Heart left ventricle (tissue), 16 donors: ENCODE measurements at places on chromosomes 11 and 22. TPM values are rescaled to one million over a fixed set of nuclear protein-coding genes. Genes with fewer than 3 reads are reported as not detected.

DNA sequence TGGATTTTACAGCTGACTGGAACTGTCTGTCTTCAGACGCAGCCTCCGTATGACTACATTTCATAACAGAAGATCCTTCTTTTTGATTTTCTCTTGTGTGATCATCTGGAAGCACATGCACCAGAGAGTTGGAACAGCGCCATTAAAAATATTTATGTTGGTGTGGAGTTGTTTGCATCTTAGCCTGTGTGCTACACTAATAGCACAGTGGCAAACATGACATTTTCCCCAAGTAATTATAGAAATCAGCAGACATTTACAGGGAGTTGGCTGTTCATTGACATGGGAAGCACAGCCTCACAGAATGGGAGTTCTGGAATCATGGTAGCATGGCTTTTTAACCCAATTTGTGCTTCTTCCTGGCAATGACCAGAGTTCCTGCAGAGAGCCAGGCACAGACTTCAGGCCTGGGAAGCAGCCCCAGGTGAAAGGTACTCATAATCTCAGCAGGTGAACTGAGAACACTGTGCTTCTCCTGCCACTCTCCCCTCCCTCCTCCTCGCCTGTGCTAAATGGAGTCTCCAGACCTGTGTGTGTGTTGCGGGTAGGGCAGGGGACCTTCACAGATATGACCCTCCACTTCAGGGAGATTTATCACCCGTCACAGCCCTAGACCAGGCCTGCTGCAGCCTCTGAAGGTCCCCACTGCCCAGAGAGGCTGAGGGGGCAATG lies 82.8 kb upstream of the PLET1 start:
- no peaks in the 10 kb centered on the region for H3K36me3 ChIP-seq
- no peak overlapping the region for H3K27ac ChIP-seq
- H3K27me3 ChIP-seq = no peaks in the 10 kb centered on the region
- no peak for DNase-seq

The NAGA gene
- polyA plus RNA-seq = 5.2 TPM

DNA sequence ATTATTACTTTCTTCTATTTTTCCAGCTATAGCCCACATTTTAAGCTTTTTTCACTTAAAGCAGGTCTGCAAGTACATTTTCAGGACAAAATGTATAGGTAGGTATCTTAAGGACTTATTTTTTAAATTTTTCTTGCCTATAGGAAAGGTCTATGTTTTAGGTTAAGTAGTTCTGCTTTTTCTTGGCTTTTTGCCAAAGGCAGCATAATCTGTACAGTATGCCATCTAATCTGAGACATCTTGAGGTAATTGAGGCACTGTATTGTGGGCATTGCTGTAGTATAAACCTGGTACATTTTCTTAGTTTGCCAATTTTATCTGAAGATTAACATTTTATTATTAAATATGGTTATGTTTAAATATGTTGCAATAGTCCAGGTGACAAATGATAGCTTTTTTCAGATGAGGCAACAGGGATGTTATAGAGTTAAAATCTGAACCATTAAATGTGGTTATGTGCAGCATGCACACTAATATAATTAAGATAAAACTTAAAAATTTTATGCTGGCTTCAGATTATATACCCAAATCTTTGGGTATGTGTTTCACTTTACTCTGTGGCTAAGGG lies 42.9 kb downstream of the QSER1 start:
- no peak overlapping the region for H3K4me3 ChIP-seq
- no peak for DNase-seq
- no peaks in the 10 kb centered on the region for H3K27me3 ChIP-seq
- no peak overlapping the region for H3K27ac ChIP-seq
- peaks cover 31% of the 10 kb centered on the region for H3K36me3 ChIP-seq
- H3K4me1 ChIP-seq = no peaks in the 10 kb centered on the region

The PRG3 gene
- polyA plus RNA-seq = not detected

DNA sequence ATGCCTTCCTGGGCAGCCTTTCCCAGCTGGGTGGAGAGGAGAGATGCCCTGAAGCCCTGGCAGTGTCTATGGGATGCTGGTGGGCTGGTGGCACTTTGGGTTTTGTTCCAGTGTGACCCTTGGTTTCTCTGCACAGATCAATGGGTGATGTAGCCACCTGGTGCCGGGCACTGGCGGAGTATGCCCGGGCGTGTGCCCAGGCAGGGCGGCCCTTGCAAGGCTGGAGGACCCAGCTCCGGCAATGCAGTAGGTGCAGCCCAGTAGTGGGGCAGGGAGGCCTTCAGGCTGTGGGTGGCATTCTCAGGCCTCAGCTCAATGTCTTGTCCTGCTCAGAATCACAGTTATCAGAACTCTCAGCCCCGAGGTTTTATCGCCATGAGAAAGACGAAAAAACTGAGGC lies 11.9 kb downstream of the OTOG start:
- H3K27me3 ChIP-seq = no peaks in the 10 kb centered on the region
- no peak overlapping the region for H3K27ac ChIP-seq
- H3K4me3 ChIP-seq = no peak overlapping the region

- no peaks in the 10 kb centered on the region for H3K4me1 ChIP-seq
- H3K4me3 ChIP-seq = no peak overlapping the region
- no peak for DNase-seq
- H3K36me3 ChIP-seq = no peaks in the 10 kb centered on the region
- H3K27me3 ChIP-seq = no peaks in the 10 kb centered on the region
- H3K27ac ChIP-seq = no peak overlapping the region
These were observed 359.5 kb upstream of the C11orf87 start for GRCh38 chr11:109062445-109062844.

GRCh38 chr11:88535916-88536547 lies 198.5 kb upstream of the CTSC start:
- H3K27me3 ChIP-seq = no peaks in the 10 kb centered on the region
- no peaks in the 10 kb centered on the region for H3K36me3 ChIP-seq
- no peaks in the 10 kb centered on the region for H3K4me1 ChIP-seq
- DNase-seq = no peak
- no peak overlapping the region for H3K4me3 ChIP-seq
- no peak overlapping the region for H3K27ac ChIP-seq

GRCh38 chr11:65852508-65853245 lies 5.3 kb downstream of the CFL1 start:
- H3K36me3 ChIP-seq = peaks cover 56% of the 10 kb centered on the region
- H3K27me3 ChIP-seq = no peaks in the 10 kb centered on the region
- H3K4me1 ChIP-seq = peaks cover 23% of the 10 kb centered on the region
- DNase-seq = no peak

DNA sequence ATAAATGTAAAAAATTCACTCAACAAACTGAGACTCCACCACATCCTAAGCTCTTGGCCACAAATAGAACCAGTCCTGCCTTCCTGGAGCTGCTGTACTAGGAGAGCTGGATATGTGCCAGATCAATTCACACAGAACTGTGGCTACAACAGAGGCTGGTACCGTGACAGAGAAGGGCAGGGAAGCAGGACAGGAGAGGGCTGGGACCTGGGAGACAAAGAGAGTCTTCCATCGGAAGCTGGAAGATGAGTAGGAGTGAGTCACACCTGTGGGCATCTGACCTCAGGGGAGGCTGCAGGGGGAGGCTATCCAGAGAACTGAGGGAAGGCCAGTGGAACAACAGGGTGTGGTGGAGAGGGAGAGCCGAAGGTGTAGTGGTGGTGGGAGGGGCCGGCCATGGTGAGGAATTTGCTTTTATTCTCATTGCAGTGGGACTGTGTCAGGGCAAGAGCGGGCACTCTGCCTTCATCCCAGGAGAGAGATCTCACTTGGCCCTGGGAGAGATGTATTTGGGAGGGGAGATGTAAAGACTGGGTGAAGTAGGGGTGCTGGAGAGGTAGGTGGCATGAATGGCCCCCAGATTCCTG lies 1.9 kb upstream of the LTBP3 start:
- H3K36me3 ChIP-seq = no peaks in the 10 kb centered on the region
- H3K27me3 ChIP-seq = no peaks in the 10 kb centered on the region
- DNase-seq = peak; percentile 53

The TCN2 gene
- polyA plus RNA-seq = 19.2 TPM

DNA sequence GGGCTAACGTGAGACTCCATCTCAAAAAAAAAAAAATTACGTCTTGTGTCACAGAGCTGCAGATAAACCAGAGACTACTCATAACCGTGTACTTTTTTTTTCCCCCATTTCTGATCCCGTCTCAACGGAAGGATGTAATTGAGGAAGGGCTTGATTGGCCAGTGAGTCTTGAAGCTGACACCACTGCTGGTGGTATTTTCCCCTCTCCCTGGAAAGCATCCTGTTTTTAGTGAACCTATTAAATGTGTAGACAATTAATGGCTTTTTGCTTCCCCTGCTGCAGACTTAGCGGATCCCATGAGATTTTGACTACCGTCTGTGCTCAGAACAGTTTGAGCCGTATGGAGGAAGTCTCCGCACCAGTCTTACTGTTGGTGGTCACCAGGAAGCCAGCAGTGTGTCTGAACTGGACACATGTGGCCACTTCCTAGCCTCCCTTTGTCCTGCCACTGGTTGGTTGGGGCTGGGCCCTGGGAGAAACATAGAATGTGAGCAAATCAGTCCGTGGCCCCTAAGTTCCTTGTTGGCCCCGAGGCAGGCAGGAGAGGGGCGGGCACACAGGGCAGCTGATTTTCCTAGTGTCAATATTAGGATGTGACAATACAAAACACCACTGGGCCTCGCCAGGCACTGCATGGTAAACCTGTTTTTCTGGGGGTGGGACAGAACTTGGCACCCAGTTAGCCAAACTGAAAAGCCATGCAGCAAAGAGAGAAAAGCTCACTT lies 3.1 kb downstream of the BIK start:
- peaks cover 9% of the 10 kb centered on the region for H3K4me1 ChIP-seq
- no peak overlapping the region for H3K27ac ChIP-seq
- H3K36me3 ChIP-seq = no peaks in the 10 kb centered on the region
- no peak for DNase-seq

DNA sequence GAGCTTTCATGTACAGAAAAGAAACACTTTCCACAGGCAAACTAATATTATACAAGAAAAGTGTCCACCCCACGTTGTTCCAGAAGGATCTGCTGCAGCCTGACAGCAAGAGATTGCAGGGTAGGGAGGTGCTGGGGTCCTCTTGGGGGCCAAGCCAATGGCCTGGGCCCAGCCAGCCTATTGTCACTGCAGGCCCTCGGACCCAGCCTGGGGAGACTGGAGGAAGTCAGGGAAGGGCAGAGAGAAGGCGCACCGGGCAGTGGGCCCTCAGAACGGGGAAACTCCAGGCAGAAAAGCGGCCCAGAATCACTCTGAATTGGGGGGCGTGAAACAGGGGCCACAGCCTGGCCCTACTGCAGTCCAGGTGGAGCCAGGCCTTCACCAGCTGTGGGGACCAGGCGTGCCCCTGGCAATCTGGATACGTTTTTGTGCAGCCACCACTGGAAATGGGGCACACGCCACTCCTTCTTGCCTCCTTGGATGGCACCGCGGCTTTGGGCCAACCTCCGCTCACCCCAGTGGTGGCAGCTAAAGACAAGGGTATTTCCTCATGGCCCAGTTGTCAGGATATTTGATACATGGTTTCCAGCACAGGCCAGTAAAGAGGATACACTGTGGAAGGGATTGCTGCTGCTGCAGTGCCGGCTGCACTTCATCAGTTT lies 3.9 kb upstream of the NAP1L4 start:
- H3K36me3 ChIP-seq = peaks cover 10% of the 10 kb centered on the region
- no peaks in the 10 kb centered on the region for H3K4me1 ChIP-seq
- H3K27ac ChIP-seq = no peak overlapping the region
- DNase-seq = no peak

The CRYBB3 gene
- polyA plus RNA-seq = not detected

DNA sequence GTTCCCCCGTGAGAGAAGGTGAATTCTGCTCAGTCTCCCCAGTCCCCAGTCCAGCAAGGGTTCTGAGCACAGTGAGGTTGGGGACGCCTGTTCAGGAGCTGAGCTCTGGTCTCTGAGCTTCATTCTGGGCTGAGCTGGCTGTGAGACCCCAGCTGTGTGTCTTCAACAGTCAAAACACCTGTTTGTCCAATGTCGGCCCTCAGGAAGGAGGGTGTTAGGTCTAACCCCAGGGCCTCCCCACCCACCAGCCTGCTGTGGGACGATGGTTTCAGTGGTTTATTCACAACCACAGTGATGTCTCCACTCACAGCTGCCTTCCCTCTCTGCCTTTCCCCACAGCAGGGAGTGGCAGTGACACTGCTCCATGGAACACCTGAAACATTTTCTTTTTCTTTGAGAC lies 1282.9 kb downstream of the TBC1D22A start:
- peaks cover 8% of the 10 kb centered on the region for H3K27me3 ChIP-seq
- no peak overlapping the region for H3K27ac ChIP-seq
- H3K36me3 ChIP-seq = no peaks in the 10 kb centered on the region
- no peak overlapping the region for H3K4me3 ChIP-seq
- H3K4me1 ChIP-seq = no peaks in the 10 kb centered on the region
- DNase-seq = no peak

GRCh38 chr11:111264646-111265045 lies 19.1 kb downstream of the POU2AF2 start:
- no peaks in the 10 kb centered on the region for H3K36me3 ChIP-seq
- H3K4me1 ChIP-seq = no peaks in the 10 kb centered on the region
- H3K4me3 ChIP-seq = no peak overlapping the region
- H3K27ac ChIP-seq = no peak overlapping the region

- H3K4me1 ChIP-seq = no peaks in the 10 kb centered on the region
- peaks cover 14% of the 10 kb centered on the region for H3K27me3 ChIP-seq
- no peak overlapping the region for H3K27ac ChIP-seq
- H3K36me3 ChIP-seq = no peaks in the 10 kb centered on the region
- no peak overlapping the region for H3K4me3 ChIP-seq
- DNase-seq = no peak
These were observed 122.0 kb downstream of the VPREB1 start for GRCh38 chr22:22366537-22366936.

- no peak overlapping the region for H3K27ac ChIP-seq
- H3K4me1 ChIP-seq = no peaks in the 10 kb centered on the region
- DNase-seq = no peak
These were observed 179.0 kb upstream of the LARGE1 start for GRCh38 chr22:34099278-34099677.

DNA sequence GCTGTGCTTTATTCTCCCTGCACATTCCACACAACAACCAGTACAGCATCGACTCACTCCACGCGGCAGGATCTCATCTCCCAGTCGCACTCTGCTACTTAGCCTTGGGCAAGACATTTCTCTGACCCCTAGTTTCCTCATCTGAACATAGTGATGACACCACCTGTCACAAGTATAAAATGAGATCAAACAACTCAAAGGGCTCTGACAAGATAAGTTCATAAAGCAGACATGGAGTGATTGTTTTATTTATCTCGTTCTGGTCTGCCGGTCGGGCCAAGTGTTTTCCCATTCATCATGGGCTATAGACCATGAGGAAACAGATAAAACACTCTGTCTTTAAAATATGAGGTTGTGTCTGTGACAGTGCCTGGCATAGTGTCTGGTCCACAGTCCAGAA lies 35.0 kb downstream of the DSCAML1 start:
- no peaks in the 10 kb centered on the region for H3K36me3 ChIP-seq
- H3K27ac ChIP-seq = no peak overlapping the region
- no peak overlapping the region for H3K4me3 ChIP-seq
- no peak for DNase-seq
- H3K4me1 ChIP-seq = no peaks in the 10 kb centered on the region
